COR-L47 (cell line): ENCODE measurements at places on chromosomes 5 and 9.

DNA sequence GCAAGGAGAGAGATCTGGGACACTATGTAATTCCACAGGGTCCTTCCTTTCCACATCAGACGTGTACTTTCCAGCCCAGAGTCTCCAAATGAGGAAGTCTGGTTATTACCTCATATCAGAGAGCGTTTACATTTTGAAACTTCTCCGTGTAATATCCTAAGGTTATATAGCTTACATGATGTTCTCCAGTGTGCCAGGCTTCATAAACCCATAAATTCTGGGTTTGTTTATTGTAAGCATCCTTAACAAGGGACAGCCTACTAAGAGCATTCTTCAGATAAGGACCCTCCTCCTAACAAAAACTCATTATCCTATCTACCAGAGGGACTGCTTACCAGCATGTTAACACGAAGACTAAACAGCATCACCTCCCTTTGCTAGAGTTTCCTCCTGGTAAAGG is 17.9 kb downstream of the SRFBP1 start:
- DNase-seq, result no peak

DNA sequence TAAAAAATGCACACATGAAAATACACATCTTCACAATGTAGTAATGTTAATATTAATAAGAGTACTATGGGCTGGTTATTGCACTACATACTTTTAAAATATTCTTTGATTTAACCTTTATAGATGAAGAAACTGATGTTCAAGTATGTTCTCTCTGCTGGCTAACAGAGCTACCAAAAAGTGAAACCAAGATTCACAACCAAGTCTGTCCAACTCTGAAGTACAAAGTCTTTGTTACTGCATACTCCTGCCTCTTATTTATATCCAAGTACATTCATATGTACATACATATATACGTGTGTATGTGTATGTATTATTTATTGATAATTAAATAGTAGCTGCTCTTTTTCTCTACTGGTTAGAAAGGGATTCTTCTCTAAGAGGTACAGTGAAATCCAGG is 325.6 kb downstream of the BNC2 start:
- no peak for DNase-seq

GRCh38 chr5:71719063-71719964 is at the start of gene CARTPT:
Gene CARTPT (plus strand): TSS chr5:71719275. CDS start chr5:71719294, 19 bp downstream.
- no peak for DNase-seq

DNA sequence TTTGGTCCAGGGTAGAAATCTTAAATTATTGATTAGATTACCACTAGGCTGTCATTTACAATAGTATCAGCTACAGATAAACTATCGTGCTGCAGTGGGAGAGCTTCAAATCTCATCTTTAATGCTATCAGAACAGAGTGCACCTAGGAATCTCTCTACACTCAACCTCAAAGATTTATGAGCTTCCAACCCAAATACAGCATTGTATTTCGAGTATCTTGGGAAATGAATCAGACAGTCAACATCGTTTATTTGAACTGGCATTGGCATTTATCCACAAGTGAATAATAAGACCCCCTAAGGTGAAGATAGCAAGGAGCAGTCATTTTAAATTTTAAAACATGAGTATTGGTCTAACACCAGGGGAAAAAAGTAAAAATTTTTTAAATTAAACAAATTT is 1203.2 kb downstream of the CDH12 start:
- peak; percentile 38 for DNase-seq

GRCh38 chr9:38032266-38033110 is 36.5 kb downstream of the SHB start:
- no peak for DNase-seq

- DNase-seq, result no peak
These were observed 143.4 kb upstream of the KLF9 start for GRCh38 chr9:70557661-70558369.

DNA sequence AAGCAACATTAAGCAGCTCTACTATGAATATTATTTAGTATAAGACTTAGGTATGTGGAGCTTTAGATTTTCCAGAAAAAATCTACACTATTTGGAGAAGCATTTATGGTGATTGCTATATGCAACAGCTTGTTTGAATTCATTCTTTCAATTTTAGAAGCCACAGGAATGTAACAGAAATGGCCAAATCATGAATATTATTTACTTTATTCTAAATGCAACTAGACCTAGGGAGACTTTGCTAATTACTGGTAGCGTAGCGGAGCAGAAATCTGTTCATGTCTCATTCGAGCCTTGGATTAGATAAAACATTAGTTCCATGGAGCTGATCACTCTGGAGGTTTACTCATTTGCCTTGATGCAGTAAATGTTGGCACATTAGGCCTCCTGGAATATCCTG is 290.2 kb downstream of the ZNF608 start:
- no peak for DNase-seq

DNA sequence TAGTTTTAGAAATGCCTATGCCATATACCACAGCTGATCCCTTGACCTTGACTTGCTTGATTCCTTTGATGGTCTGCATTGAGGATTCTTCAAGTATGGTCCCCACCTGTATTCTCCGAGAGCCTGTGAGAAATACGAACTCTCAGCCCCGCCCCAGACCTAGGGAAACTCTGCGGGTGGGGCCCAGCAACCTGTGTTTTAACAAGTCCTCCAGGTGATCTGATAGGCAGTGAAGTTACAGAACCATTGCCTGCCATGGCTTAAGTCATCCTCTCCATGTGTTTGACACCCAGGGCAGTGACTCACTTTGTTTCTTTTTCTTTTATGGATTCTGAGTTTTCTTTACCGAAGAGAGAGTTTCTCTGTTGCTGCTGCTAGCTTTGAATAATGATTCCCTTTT is 18.5 kb downstream of the FRMPD1 start:
- DNase-seq, result no peak

DNA sequence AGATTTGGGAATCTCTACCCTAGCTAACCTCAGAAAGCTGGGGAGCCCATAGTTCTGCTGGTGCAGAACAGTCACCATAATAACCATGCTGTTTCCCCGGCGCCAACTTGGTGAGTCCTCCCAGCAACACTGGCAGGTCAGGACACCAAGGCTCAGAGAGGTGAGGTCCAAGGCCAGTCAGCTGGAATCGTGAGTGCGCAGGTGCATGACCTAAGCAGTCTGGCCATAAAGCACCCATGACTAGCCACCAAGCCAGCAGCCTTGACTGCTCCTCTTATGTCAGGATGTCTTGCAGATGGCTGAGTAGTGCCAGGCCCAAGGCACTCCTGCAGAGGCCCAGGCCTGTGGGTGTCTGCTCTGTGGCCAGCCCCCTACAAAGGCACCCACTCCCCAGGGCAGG is 2.6 kb downstream of the RNF44 start:
- DNase-seq, result no peak

DNA sequence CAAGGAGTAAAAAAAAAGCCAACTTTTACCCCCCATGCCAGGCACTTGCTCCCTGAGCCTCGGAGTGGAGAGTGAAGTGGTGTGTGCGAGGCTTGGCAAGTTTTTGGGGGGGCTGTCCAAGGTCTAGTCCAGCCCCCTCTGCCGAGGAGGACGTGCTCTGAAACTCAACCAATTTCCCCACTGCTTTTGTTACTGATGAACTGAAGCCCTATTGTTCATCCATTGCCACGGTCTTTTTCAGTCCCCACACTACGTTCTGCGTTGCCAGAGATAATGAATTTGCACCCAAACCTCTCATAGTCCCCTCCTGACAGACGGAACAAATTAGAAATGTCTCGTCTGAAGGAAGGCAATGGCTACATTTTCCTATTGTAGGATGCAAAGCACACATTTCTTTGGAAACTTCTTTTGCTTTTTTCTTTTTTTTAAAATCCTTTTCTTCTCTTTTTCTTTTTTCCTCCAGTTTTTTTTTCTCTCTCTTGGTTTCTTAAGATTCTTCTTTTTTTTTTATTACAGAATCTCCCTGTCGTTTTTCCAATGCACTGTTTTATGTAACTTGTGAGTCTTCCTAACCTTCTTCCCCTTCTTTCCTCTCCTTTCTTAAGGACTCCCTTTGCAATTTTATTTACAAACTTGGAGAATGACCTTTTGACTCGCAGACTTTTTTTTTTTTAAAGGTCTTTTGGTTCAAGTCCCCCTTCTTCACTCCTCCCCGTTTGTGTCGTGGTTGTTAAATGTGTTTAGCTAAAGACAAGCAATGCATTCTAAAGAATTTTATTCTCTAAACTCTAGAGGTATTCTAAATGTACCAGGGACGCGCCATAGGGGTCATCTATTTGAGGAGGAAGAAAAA is 209.5 kb downstream of the MEF2C start:
- no peak for DNase-seq

DNA sequence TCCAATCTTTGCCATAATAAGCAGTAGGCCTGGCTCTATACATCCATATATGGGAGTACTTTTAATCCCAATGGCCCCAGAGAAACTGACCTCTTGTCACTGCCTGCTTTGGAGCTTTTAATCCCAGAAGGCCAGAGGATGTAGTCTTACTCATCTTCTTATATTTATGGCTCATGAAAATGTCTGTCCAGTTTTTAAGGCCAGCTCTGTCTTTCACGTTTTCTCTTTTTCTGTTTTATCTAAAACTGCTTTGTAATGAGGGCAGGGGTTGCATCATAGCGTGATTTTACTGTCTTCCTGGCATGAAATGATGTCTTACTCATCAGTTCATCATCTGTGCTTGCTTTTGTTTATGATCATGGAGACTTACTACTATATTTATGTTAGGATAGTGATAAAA is 1094.9 kb downstream of the MAT2B start:
- no peak for DNase-seq

GRCh38 chr5:145941448-145942130 is 5.2 kb downstream of the SH3RF2 start:
- DNase-seq, result no peak

GRCh38 chr5:96537386-96537785 is 104.3 kb upstream of the PCSK1 start:
- DNase-seq, result no peak

DNA sequence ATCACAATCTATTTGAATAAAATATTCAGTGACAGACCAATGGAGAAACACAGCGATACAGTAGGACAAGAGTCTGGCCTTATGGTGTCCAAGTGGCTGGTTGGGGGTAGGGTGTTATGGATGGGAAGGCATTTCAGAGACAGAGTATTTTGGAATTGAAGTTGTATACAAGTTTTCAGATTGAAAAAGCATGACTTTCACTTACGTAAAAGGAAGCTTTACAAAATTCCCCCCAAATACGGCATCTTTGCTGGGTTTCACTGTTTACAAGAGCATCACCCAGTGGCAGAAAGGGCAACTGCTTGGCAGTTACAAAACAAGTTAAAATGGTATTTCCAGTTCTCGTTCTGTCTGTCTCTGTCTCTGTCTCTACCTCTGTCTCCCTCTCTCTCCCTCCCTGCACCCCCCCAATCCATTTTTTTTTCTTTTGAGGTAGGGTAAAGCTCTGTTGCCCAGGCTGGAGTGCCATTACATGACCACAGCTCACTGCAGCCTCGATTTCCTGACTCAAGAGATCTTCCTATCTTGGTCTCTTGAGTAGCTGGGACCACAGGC is 86.2 kb downstream of the PTPN3 start:
- peak; percentile 0 for DNase-seq

GRCh38 chr9:35267710-35268109 is 105.9 kb downstream of the UNC13B start:
- DNase-seq, result no peak

- no peak for DNase-seq
These were observed 316.3 kb upstream of the POU5F2 start for GRCh38 chr5:94057655-94058054.

- DNase-seq, result no peak
These were observed 43.0 kb upstream of the BOD1 start for GRCh38 chr5:173659423-173659822.

GRCh38 chr9:125277411-125277810 is 15.8 kb downstream of the GAPVD1 start:
- DNase-seq, result no peak
